ENCODE measurements at places on chromosomes 6 and 20.

DNA sequence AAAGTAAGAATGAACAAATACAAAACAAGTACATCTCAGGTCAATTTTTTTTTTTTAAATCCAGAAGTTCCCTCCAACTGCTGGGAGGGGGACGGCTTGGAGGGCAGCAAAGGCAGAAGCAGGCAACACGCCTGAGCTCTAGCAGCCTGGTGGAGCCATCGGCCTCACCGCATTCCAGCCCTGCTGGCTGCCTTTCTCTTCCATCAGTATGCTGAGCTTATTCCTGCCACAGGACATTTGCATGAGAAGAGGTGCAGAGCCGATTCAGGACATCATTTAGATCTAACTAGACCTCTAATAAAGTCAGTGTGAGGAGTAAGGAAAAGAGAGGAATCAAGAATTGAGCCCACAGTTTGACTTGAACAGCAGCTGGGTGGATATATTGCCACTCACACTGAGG, 318.8 kb downstream of the ZFAND3 start:
- no peak for DNase-seq

DNA sequence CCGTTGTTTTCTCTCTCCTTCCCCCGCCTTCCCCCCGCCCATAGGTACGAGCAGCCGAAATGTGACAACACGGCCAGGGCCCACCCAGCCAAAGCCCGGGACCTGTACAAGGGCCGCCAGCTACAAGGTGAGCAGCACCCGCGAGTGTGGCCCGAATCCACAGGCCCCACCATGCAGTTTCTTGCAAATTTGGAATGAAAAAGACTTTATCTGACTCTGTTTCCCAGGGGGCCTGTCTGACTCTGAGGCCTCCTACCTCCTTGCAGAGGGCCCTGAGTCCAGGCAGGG, 167.1 kb downstream of the SMOC2 start:
- DNase-seq, result no peak

DNA sequence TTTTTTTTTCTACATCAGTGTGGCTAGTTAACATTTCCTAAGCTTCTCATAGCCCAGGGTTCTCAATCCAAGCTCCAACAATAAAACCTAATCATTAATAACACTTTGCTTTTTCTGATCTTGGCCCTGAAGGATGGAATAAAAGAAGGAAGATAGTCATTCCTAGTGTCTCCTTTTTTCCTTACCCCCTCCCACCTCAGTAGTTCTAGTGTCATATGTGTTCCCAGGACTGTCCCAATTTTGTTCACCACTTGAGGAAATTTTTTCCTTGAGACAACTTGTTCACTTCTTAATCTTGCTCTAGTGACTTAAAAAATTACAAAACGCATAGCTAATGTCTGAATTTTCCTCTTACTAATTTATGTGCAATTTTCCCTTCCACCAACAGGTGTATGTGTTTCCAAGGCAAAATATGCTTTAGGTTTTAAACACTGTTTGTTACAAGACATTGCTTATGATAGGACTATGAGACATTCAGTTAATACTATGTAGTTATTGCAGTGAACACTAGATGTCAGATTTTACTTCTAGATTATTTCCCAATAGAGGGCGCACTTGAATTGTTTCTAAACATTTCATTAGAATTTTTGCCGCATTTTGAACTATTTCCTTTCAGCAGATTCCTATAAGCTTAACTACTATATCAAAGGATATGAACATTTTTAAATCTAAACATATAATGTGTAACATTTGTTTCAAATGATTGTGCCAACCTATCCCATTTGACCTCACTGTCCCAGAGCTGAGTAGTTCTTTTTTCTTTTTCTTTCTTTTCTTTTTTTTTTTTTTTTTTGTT, 18.5 kb upstream of the C6orf141 start:
- DNase-seq, result no peak

DNA sequence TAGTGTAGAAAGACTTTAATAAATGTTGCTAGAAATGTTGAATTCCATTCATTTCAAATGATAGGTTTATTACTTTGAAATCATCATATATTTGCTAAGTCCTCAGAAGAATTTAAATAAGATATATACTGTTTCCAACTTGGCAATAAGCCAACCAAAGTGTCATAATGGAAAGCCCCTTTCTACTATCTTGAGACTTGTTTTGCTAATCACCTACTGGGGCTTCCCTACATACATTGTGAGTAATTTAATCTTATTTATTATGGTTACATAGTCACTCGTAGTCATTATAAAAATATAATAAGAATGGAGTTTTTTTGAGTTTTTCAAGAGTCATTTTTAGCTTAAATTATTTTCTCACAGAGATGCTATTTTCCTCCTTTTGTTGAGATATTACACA, 20.7 kb downstream of the COL19A1 start:
- DNase-seq, result no peak

GRCh38 chr20:8809107-8809953, 259.6 kb upstream of the PLCB4 start:
- DNase-seq, result no peak

- no peak for DNase-seq
These were observed 12.9 kb upstream of the CEP85L start for GRCh38 chr6:118663993-118664985.

DNA sequence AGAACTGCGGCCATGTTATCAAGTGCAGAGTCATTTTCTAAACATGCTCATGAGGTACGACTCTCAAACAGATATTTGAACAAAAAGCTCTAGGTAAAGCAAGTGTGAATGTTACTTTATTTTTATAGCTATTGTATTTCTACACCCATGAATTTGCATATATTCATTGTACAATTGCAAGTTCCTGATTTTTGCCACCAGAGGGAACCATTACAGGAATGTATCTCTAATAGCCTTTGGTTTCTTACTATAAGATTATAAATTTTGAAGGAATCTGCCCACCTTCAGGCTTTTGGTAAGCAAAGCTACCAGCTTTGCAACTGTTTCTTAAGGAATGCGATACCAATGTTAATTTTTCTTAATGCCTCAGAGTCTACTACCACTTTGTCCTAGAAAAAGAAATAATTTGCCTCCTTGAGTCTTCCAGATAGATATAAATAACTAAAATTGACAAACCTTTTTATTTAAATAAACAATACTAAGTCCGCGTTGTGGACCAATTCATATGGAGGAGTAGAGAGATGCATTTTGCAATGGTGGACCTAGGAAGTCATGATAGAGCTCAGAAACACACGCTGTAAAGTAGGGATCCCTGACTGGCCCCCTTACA, 125.4 kb upstream of the SAMD5 start:
- no peak for DNase-seq

DNA sequence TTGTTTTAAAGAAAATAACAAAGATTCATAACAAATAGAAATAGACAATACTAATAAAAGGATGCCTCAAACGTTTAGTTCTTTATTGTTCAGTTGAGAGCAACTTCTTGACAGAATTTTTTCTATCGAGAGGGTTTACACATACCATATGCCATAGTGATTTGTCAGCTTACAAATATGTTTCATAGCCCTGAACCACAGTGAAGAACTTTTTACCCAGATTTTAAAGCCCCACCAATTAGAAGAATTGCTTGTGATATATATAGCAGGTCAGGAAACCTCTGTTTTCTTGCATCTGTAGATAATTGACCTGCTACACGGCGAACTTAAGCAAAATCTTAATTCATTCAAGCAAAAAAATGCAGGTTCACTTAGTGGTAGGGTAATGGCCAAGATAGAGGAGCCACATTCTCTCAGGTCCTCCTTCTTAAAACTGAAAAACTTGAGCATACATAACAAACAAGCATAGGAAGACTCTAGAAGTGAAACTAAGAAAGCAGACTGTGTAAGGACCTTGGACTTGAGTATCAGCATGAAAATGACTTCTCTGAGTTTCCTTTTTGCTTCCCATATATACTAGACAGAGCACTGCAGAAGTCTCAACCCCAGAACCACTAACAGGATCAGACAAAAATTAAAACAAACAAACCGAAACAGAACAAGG, 39.5 kb downstream of the CRISP1 start:
- no peak for DNase-seq

GRCh38 chr6:115896538-115897129, 164.1 kb downstream of the FRK start:
- no peak for DNase-seq

Measured in skeletal muscle cell (primary cell).